ENCODE measurements at places on chromosomes 6 and 20. TPM values are rescaled to one million over a fixed set of nuclear protein-coding genes. Genes with fewer than 3 reads are reported as not detected.

DNA sequence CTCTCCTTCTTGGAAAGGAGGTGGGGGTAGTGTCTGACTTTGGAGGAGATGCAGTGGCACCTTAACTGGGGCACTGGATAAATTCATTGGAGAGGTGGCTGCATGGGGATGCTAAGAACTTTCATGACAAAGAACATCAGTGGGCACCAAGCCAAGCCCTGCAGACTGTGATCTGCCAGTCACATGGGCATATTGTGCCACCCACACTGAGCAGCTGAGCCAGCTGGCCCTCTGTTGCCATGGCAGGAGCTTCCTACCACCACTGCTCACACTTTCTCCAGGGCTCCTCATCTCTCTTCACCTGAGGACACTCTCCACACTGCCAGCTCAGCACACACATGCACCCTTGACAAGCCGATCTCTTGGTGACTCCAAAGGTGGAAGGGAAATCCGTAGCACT is 715.6 kb downstream of the QKI start:
- DNase-seq, result no peak
- no peaks in the 10 kb centered on the region for H3K36me3 ChIP-seq
- no peaks in the 10 kb centered on the region for H3K4me1 ChIP-seq
- H3K4me3 ChIP-seq, result no peak overlapping the region
- H3K27me3 ChIP-seq, result no peaks in the 10 kb centered on the region

DNA sequence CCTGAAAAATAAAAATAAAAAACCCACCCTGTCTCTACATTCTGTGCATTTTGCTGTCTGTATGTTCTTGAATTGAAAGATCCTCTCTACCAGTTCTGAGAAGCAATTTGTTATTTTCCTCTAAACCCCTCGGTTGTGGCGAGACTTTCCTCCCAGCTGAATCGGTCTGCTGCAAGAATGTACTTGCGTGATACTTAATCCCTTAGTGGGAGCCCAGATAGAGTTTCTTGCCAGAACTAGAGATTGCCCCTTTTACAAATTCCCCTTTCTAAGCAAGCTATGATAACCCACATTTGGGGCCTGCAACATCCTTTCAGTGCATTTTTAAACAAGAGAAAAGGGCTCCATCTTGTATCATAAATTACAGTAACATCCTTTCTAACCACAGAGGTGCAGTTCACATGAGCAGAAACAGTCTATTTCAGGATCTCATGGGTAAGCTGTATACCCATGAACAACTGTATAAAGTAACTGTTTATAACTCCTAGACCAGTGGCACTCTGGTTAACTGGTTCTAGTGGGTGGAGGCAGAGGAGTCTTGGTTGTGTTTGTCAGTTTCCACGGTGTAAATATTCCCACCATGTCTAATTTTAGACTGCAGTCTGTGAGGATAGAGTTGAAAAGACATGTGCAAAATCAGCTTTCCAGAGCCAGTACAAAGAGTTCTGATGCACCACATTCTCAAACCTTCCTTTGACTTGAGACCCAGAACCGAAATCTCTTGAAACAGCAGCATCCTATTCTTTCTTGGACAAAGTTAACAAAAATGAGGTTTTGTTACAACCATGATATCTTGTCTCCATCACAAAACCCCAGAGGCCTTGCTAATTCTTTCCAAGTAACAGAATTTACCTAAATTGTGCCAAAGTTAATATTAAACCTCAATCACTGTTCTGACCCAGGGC is 113.1 kb upstream of the ZNF217 start:
- peaks cover 1% of the 10 kb centered on the region for H3K36me3 ChIP-seq
- H3K27me3 ChIP-seq, result no peaks in the 10 kb centered on the region
- H3K27ac ChIP-seq, result peak overlapping the region; percentile 97
- peaks cover 67% of the 10 kb centered on the region for H3K4me1 ChIP-seq
- DNase-seq, result peak; percentile 79

- H3K4me1 ChIP-seq, result no peaks in the 10 kb centered on the region
- H3K36me3 ChIP-seq, result peaks cover 12% of the 10 kb centered on the region
- no peak overlapping the region for H3K4me3 ChIP-seq
- no peaks in the 10 kb centered on the region for H3K27me3 ChIP-seq
- H3K27ac ChIP-seq, result no peak overlapping the region
Measured at GRCh38 chr6:2179241-2179640, 66.2 kb downstream of the GMDS start.

DNA sequence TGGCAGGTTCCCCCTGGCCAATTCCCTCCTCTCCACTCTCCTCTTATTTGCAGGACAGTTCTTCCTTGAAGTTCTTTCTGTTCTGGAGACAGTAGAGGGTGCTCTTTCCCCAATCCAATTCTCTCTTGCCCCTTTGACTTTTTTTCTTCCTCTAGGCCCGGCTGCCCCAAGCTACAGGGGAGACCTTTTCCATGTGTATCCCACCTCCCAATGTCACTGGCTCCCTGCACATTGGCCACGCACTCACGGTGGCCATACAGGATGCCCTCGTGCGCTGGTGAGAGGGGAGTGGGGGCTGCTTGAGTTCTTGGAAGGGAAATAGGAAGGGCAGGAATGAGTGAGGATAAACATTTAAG is 1.5 kb downstream of the VARS2 start:
- H3K4me1 ChIP-seq, result peaks cover 29% of the 10 kb centered on the region
- H3K36me3 ChIP-seq, result peaks cover 48% of the 10 kb centered on the region
- no peaks in the 10 kb centered on the region for H3K27me3 ChIP-seq
- H3K4me3 ChIP-seq, result peak overlapping the region; percentile 86
- peak overlapping the region; percentile 5 for H3K27ac ChIP-seq
- peak; percentile 46 for DNase-seq

GRCh38 chr6:20211037-20211940 is 980 bp downstream of the MBOAT1 start:
- H3K27me3 ChIP-seq, result peaks cover 6% of the 10 kb centered on the region
- peaks cover 49% of the 10 kb centered on the region for H3K4me1 ChIP-seq
- peak overlapping the region; percentile 83 for H3K27ac ChIP-seq
- H3K36me3 ChIP-seq, result peaks cover 6% of the 10 kb centered on the region
- DNase-seq, result no peak
- peak overlapping the region; percentile 84 for H3K4me3 ChIP-seq

DNA sequence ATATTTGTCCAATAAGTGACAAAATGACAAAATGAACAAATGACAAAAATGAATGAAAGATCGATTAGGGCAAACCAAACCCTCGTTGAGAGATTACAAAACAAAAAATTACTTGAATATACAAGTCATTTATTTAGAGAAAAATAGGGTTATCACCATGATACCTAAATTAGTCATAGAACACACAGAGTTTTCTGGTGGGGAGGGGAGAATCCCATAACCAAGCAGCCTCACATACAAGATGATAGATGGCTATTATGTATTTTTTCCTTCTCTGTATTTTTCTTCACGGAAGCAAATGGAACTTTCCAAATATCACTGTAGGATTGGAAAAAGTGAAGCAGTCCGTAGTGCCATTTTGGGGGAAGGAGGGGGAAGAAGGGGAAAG is 28.5 kb upstream of the BMP6 start:
- peaks cover 12% of the 10 kb centered on the region for H3K27me3 ChIP-seq
- no peak for DNase-seq
- no peaks in the 10 kb centered on the region for H3K4me1 ChIP-seq
- no peaks in the 10 kb centered on the region for H3K36me3 ChIP-seq
- no peak overlapping the region for H3K27ac ChIP-seq

- no peak overlapping the region for H3K27ac ChIP-seq
- DNase-seq, result no peak
- H3K4me3 ChIP-seq, result no peak overlapping the region
- no peaks in the 10 kb centered on the region for H3K4me1 ChIP-seq
Measured at GRCh38 chr6:131640576-131640975, 3.5 kb downstream of the ENPP3 start.

- DNase-seq, result no peak
- H3K4me1 ChIP-seq, result no peaks in the 10 kb centered on the region
- H3K36me3 ChIP-seq, result no peaks in the 10 kb centered on the region
Measured at GRCh38 chr6:160299559-160299958, 40.9 kb upstream of the SLC22A2 start.

- DNase-seq, result no peak
- no peak overlapping the region for H3K4me3 ChIP-seq
- no peak overlapping the region for H3K27ac ChIP-seq
- no peaks in the 10 kb centered on the region for H3K4me1 ChIP-seq
Measured at GRCh38 chr20:931401-931800, 15.3 kb upstream of the ANGPT4 start.

GRCh38 chr6:6880745-6881437 is 226.9 kb upstream of the RREB1 start:
- H3K36me3 ChIP-seq, result no peaks in the 10 kb centered on the region
- no peak for DNase-seq
- H3K4me3 ChIP-seq, result no peak overlapping the region
- H3K27me3 ChIP-seq, result peaks cover 2% of the 10 kb centered on the region
- H3K4me1 ChIP-seq, result peaks cover 3% of the 10 kb centered on the region

DNA sequence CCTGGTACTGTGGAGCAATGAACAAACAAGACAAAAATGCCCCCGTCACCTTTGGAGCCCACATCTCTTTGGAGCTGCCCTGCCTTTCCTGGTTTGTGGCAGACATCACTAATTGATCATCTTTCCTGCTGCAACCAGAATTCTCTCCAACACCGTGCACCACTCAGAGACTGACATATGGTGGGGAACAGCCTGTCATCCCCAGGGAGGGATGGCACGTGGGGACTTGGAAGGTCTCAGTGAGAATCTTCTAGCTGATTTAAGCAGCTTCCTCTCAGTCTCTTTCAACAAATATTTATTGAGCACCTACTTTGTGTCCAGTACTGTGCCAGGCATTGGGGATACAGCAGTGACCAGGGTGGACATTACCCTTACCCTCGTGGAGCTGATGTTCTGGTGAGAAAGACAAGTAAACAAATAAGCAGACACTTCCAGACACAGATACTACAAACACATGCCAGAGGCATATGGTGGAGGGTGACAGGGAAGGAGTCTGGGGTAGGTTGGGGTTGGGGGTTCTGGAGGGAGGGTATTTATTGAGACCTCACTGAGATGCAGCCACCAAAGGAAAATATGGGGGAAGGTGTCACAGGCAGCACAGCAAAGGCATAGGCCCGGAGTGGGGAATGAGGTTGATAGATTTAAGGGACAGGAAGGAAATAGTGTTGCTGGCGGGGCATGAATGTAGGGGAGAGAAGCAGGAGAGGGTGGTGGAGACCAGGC is 82.3 kb downstream of the CEBPB start:
- no peak overlapping the region for H3K4me3 ChIP-seq
- no peaks in the 10 kb centered on the region for H3K36me3 ChIP-seq
- H3K27ac ChIP-seq, result no peak overlapping the region
- peaks cover 18% of the 10 kb centered on the region for H3K4me1 ChIP-seq
- H3K27me3 ChIP-seq, result peaks cover 20% of the 10 kb centered on the region

DNA sequence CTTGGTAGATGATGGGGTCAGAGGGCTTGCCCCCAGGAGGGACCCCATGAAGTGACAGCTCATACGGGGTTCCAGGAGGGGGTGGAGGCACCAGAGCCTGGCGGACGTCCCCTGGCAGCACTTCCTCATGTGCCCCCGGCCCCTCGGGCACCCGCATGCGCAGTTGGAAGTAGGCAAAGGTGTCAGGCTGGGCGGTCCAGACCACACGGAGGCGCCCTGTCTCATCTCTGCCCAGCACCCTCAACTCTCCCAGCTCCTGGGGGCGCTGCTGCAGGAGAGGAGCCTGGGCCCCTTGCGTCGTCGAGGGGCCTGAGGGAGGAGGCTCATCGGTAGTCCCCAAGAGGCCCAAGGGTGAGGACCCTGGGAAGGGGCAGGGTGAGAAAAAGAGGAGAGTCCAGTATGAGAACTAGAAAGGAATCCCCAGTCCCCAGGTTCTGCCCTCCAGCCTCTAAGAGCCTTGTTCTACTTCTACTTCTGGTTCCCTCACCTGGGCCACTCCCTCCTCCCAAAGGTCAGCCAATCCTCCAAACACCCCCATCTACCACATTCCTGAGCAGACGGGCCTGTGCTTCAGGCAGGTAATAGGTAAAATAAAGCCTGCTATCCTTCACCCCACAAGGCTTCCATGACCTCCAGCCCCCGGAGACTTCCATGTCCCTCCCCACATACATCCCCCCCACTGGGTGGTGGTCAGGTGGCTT is 23.2 kb downstream of the TNXB start:
- H3K4me3 ChIP-seq, result no peak overlapping the region
- peaks cover 25% of the 10 kb centered on the region for H3K27me3 ChIP-seq
- DNase-seq, result no peak
- H3K4me1 ChIP-seq, result peaks cover 12% of the 10 kb centered on the region
- H3K36me3 ChIP-seq, result no peaks in the 10 kb centered on the region

DNA sequence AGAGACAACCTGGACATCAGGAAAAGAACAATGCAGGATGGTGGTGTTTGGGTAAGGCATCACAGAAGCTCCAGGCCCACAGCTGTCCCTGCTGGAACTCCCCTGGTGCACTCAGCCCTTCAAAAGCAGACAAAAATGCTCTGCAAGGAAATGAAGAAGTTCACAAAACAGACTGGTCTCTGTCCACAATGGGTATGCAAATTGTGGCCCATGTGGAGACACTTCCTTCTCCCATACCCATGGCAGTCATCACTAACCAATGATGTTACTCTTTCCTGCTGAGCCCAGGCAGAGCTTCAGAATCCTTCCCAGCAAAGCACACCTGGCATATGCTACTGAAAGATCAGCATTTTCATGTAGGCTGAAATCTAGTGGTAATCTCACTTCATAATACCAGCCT is 42.6 kb upstream of the PXDC1 start:
- no peak overlapping the region for H3K4me3 ChIP-seq
- no peaks in the 10 kb centered on the region for H3K4me1 ChIP-seq
- DNase-seq, result no peak
- no peaks in the 10 kb centered on the region for H3K36me3 ChIP-seq
- H3K27ac ChIP-seq, result no peak overlapping the region

DNA sequence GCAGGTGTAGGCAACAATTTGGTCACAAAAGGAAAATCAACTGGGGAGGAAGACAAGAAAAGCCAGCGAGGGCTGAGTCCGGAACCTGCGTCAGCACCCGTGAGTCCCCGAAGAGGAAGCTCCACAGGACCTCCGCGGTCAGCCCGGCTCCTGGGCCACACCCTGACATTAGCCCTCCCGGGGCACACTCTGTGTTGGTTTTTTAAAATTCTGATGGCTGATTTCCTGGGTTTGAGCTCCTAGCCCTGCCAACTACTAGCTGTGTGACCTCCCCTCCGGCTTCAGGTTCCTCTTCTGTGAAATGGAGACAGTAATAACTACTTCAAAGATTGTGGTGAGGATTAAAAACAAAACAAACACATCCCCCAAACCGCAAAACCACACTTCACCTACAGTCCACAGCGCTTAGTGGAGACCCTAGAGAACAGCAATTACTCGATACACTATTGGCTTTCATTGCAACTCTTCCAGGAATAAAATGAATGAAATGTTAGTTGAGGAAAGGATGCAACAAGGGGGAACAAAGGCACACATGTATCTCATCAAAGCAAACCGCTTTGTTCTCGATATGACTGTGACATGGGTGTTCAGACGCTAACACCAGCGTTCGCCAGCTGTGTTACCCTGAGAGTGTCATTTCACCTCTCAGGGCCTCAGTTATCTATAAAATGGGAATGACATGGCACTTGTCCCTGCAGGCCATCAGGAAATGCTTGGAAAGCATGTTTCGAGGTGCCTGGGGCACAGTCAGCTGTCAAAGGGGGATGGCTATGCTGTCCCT is 985 bp downstream of the ZBP1 start:
- H3K4me1 ChIP-seq, result peaks cover 72% of the 10 kb centered on the region
- DNase-seq, result peak; percentile 95
- H3K27me3 ChIP-seq, result peaks cover 2% of the 10 kb centered on the region
- peak overlapping the region; percentile 79 for H3K4me3 ChIP-seq
- peaks cover 10% of the 10 kb centered on the region for H3K36me3 ChIP-seq
- peak overlapping the region; percentile 96 for H3K27ac ChIP-seq

RAB44 gene
- not detected for total RNA-seq

GPX5 gene
- total RNA-seq, result not detected

WDR46 gene
- total RNA-seq, result 68.9 TPM

HTR1E gene
- not detected for total RNA-seq

ATP9A gene
- not detected for total RNA-seq

Measured in activated CD8-positive, alpha-beta T cell treated with anti-CD3 and anti-CD28 coated beads, Interleukin-2, amount 10 ng/mL, durations not matched to agents 7 days and 5 days (primary cell).